ENCODE measurements at places on chromosomes 4 and X.

DNA sequence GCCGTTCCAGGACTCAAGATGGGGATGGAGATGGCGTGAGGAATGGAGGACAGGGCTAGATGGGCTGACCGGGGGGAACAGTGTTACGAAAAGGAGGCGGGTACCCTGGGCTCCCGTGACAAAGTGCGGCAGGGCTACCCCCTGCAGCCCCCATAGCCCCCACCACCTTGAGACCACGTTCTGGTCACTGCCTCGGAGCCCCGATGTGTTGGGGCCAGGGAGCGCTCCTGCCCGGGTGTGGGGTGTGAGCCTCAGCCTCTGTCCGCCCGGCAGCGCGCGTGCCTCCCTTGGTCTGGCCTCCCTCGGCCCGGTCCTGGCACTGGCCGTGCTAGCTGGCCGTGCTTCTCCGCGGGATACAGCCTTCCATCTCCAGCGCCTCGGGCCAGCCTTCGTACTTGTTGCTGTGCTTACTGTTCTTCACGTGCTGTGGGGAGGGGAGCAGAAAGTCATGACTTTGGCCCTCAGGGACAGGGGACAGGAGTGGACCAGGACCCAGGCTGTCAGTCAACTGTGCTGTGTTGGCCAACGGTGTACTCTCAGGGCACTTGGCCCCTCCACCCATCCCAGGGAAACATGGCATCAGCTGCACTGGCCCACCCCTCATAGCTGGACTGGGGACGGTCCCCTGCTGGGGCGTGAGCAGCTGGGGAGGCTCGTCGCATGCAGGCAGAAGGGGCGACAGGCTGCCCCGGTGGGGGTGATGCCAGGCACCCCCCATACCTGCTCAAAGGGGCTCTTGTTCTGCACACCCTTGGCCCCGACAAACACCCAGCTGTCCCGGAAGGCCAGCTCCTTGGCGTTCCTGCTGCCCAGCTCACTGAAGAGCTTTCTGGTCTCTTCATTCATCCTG is 9.3 kb downstream of the FAM3A start:
- no peak overlapping the region for H3K4me3 ChIP-seq
- H3K27me3 ChIP-seq = no peaks in the 10 kb centered on the region
- no peaks in the 10 kb centered on the region for H3K4me1 ChIP-seq
- DNase-seq = no peak
- H3K36me3 ChIP-seq = no peaks in the 10 kb centered on the region

DNA sequence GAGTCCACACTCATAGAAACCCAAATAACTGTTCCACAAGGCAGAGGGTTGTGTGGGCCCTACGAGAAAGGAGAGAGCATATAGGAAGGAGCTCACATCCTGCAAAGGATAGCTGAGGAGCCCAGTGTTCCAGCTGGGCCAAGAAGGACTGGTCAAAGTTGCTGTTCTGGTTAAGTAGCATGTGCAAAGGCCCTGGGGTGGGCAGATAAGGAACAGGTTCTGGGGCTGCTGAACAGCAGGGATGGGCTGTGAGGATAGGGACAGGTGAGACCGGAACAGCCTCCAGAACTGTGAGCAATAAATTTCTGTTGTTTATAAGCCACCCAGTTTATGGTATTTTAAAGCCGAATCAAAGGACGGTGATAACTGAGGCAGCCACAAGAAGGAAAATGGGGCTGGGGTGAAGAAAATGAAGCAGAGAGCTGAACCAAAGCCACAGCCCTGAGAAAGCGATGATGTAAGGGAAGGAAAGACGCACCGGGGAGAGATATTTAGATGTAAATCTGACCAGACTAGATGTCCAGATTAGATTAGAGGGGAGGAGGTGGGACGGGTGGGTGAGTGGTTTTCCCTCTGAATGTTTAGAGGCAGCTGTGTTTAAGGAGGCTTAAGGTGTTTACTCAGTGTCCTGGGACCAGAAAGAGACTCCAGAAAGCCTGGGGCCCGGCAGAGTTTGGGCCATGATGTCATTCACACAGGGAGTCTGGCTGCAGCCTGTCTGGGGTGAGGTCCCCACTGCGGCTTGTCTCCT is 180.8 kb upstream of the BCOR start:
- H3K36me3 ChIP-seq = no peaks in the 10 kb centered on the region
- DNase-seq = no peak
- H3K4me3 ChIP-seq = no peak overlapping the region
- H3K27ac ChIP-seq = no peak overlapping the region
- no peaks in the 10 kb centered on the region for H3K27me3 ChIP-seq
- peaks cover 1% of the 10 kb centered on the region for H3K4me1 ChIP-seq

DNA sequence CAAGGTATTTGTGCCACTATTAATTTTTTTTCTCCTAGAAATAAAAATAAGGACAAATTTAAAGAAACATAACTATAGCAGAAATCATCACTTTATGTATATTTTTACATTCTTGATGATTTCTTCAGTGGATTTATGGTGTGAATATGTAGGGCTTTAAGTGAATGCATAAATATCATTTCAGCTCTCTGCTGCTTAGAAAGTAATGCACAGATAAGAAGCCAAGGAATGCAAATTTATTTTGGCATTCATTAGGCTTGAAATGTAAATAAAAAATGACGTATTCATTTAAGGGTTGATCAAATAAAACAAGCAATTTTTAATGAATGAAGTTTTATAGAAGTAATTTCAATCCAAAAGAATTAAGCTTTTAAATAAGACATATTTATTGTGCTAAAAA is 66.3 kb downstream of the NFKB1 start:
- no peak for DNase-seq
- no peaks in the 10 kb centered on the region for H3K36me3 ChIP-seq
- H3K27me3 ChIP-seq = no peaks in the 10 kb centered on the region
- H3K27ac ChIP-seq = no peak overlapping the region
- no peaks in the 10 kb centered on the region for H3K4me1 ChIP-seq
- no peak overlapping the region for H3K4me3 ChIP-seq

DNA sequence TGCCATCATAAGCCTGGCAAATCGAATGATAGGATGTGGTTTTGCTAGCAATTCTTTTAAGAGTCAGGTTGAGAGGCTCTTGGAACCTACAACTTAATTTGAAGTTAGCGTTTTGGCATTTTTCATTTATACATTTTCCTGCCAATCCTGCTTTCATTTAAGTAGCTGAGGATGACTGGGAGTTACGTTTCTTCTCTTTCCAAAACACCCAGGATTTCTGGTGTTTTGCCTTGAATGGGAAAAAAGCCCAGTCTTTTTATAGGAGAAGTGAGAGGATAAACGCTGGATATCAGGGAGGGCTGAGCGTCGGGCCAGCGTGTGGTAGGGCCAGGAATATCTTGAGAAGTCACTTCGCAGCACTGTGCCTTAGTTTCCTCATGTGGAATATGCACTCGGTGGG is 174.2 kb upstream of the HAND2 start:
- H3K27me3 ChIP-seq = no peaks in the 10 kb centered on the region
- DNase-seq = no peak
- H3K27ac ChIP-seq = no peak overlapping the region
- no peak overlapping the region for H3K4me3 ChIP-seq
- H3K4me1 ChIP-seq = no peaks in the 10 kb centered on the region

- H3K4me3 ChIP-seq = peak overlapping the region; percentile 90
- no peak overlapping the region for H3K27ac ChIP-seq
- H3K36me3 ChIP-seq = no peaks in the 10 kb centered on the region
- H3K4me1 ChIP-seq = no peaks in the 10 kb centered on the region
- H3K27me3 ChIP-seq = no peaks in the 10 kb centered on the region
Observed at GRCh38 chrX:63754136-63754859, 30.7 kb downstream of the ARHGEF9 start.

GRCh38 chrX:66004928-66005829 is 34.7 kb downstream of the VSIG4 start:
- no peaks in the 10 kb centered on the region for H3K4me1 ChIP-seq
- H3K27me3 ChIP-seq = no peaks in the 10 kb centered on the region
- H3K4me3 ChIP-seq = no peak overlapping the region
- H3K36me3 ChIP-seq = no peaks in the 10 kb centered on the region
- H3K27ac ChIP-seq = no peak overlapping the region

DNA sequence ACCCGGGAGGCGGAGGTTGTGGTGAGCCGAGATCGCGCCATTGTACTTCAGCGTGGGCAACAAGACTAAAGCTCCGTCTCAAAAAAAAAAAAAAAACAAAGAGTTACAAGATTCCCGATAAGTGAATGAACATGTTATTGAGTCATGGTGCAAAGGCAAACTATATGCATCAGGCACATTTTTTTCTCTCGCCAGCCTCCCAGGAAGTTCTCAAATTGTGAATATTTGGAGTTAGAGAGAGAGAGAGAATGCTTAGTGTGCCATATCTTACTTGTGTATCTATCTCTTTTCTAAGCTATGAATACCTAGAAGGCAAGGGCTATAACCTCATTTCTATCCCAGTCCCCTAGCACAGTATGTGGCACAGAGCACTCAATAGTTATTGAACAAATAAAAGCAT is 400.8 kb downstream of the RPA4 start:
- H3K27ac ChIP-seq = no peak overlapping the region
- H3K4me3 ChIP-seq = no peak overlapping the region
- no peak for DNase-seq
- H3K27me3 ChIP-seq = no peaks in the 10 kb centered on the region
- no peaks in the 10 kb centered on the region for H3K36me3 ChIP-seq

GRCh38 chr4:129926936-129927335 is 831.0 kb downstream of the C4orf33 start:
- H3K36me3 ChIP-seq = no peaks in the 10 kb centered on the region
- H3K27ac ChIP-seq = no peak overlapping the region
- peaks cover 1% of the 10 kb centered on the region for H3K4me1 ChIP-seq
- no peak overlapping the region for H3K4me3 ChIP-seq

- H3K27ac ChIP-seq = no peak overlapping the region
- no peaks in the 10 kb centered on the region for H3K36me3 ChIP-seq
- H3K4me3 ChIP-seq = no peak overlapping the region
- H3K27me3 ChIP-seq = no peaks in the 10 kb centered on the region
- H3K4me1 ChIP-seq = no peaks in the 10 kb centered on the region
- no peak for DNase-seq
Observed at GRCh38 chrX:46755671-46756070, 3.2 kb downstream of the SLC9A7 start.

- H3K27me3 ChIP-seq = no peaks in the 10 kb centered on the region
- DNase-seq = no peak
- H3K27ac ChIP-seq = no peak overlapping the region
- H3K36me3 ChIP-seq = peaks cover 31% of the 10 kb centered on the region
Observed at GRCh38 chrX:47221756-47222155, 3.3 kb downstream of the CDK16 start.

DNA sequence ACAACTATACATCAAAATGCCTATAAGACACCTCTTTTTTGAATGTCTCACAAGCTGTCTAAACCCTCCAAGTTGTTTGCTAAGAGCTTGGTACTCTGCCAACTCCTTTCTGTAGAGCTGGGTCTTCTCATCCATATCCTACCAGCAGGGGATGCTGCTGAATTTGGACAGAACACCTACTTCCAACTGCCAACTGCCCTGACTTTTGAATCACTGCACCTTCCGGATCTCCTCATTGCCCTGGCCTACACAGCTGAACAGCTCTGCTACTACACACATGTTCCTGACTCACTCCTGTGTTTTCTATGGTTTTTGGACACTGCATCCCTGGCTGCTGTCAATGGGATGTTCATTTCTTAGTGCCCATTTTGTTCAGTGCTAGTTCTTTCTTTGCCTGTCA is 18.7 kb downstream of the FAM184B start:
- no peaks in the 10 kb centered on the region for H3K27me3 ChIP-seq
- no peak overlapping the region for H3K27ac ChIP-seq
- H3K4me3 ChIP-seq = no peak overlapping the region
- 0 out of 2 replicates have a peak, but pooled peaks cover 1% of the 10 kb centered on the region for H3K4me1 ChIP-seq

DNA sequence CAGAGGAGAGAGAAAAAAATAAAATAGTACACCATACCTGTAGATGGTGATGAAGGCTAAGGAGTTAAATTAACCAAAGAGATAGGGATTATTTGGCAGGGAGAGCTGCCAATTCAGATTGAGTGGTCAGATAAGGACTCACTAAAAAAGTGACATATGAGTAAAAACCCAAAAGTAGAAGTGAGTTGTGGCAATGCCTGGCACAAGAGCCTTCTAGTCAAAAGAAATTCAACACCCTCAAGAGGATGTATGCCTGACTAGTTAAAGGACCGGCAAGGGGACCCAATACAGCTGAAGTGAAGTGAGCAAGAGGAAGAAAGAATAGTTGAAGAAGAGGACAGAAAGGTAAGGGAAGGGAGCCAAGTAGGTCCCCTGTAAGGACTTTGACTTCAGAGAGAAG is 34.9 kb downstream of the ELF2 start:
- H3K4me1 ChIP-seq = peaks cover 10% of the 10 kb centered on the region
- DNase-seq = no peak
- H3K27ac ChIP-seq = no peak overlapping the region
- H3K36me3 ChIP-seq = no peaks in the 10 kb centered on the region
- no peaks in the 10 kb centered on the region for H3K27me3 ChIP-seq

DNA sequence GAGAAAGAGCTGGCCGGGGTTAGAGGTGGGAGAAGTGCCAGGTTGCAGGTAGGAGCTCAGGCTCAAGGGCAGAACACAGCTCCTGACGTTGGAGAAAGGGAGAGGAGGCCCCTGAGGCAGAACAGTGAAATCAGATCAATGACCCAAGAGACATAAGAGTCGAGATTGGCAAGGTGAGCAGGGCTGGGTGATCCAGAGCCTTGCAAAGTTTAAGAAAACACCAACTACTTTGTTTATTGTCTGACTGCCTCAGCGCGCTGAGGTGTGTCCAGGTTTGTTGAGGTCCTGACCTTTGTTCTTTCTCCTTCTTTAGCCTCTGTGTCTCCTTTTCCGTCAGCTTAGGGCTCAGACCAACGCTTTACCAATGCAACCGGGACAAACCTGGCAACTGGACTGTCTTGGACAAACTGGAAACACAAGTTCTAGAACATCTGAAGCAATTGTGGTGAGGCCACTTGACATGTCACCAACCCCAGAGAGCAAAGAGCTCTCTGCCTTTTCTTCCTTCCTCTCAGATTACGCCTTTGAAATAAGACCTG is 28.3 kb downstream of the CHRNA9 start:
- no peak overlapping the region for H3K27ac ChIP-seq
- no peaks in the 10 kb centered on the region for H3K36me3 ChIP-seq
- H3K4me1 ChIP-seq = no peaks in the 10 kb centered on the region
- H3K4me3 ChIP-seq = no peak overlapping the region
- DNase-seq = no peak

GRCh38 chr4:74531963-74532794 is 87.2 kb downstream of the AREG start:
- no peaks in the 10 kb centered on the region for H3K36me3 ChIP-seq
- H3K4me1 ChIP-seq = no peaks in the 10 kb centered on the region
- H3K27ac ChIP-seq = no peak overlapping the region
- no peak overlapping the region for H3K4me3 ChIP-seq
- no peaks in the 10 kb centered on the region for H3K27me3 ChIP-seq

DNA sequence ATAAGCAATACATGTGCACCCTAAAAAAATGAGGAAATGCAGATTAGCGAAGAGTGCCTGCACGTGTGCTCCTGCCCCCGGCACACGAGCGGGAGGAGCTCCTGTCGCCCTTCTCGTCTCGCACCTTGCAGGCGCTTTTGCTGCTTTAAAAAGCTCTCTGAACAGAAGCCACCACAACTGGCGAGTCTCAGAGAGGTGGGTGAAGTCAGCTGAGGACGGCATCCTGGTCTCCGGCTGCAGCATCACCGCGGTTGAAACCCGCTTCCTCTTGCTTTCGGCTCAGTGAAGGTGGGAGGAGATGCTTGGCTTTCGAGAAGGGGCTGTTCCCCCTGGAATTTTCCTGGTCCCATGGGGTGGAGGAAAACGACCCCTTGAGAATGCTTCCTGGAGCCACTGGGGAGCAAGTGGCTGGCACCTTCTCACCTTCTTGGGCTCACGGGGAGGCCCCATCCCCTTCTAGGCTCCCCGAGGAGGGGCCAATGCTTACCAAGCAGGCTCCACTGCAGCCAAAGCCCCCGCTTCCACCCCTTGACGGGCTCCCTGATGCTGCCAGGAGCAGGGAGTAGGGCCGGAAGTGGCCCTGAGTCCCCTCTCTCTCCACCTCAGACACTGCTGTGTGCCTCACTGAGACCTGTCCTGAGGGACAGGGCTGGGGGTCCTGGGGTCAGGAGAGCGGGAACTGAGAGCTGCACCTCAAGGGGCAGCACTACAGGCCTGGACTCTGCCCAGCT is 29.2 kb upstream of the MXD4 start:
- no peak for DNase-seq
